T-helper 9 cell (primary cell): ENCODE measurements at places on chromosomes 12 and 14.

GRCh38 chr12:51018956-51019355 is 7.2 kb downstream of the SLC11A2 start:
- no peak for DNase-seq

DNA sequence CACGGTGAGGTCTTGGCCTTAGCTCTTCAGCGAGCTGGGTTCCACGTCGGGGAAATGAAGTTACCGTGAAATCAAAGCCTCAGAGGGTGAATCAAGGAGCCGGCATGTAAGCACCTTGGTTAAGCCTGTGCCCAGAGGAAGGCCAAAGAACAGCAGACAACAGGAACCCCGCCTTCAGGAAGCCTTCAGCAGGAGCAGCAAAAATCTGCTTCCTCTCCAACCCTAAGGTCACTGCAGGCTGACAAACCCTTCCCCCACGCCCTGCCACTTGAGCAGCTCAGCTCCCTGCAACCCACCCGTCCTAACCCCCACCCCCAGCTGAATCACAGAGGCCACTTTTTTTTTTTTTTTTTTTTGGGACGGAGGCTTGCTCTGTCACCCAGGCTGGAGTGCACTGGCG is 72.9 kb upstream of the LTA4H start:
- DNase-seq, result no peak

DNA sequence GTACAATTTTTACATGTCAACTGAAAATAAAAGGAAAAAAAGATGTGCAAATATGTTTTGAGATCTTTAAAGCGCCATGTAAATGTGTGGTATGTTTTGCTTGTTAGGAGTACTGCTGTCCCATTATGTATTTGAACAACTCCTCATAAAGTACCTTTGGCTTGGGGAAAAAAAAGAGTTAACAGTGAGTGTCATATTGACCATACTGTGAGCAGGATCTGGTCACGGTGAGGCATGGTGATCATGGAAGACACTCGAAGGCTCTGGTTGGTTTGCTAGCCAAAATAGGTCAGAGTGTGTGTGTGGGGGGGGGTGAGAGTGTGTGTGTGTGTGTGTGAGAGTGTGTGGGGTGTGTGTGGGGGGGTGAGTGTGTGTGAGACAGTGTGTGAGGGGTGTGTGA is 10.1 kb upstream of the FBXL14 start:
- no peak for DNase-seq

DNA sequence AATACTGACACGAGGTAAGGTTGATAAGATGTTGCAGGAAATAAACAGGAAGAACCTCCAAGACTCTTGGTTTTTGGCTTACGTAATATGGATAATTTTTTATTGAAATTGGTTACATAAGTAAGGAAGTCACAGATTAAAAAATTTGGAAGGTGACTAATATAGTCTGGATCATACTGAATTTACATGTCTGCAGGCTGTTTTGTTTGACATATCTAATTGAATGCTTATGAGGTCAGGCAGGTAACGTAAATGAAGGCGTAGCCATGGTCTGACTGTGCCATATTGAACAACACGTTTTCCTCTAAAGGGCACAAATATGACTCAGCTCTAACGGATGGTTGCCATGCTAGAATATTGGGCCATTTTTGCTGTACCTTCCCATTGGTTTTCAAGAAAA is 648.1 kb upstream of the NOVA1 start:
- DNase-seq, result no peak

DNA sequence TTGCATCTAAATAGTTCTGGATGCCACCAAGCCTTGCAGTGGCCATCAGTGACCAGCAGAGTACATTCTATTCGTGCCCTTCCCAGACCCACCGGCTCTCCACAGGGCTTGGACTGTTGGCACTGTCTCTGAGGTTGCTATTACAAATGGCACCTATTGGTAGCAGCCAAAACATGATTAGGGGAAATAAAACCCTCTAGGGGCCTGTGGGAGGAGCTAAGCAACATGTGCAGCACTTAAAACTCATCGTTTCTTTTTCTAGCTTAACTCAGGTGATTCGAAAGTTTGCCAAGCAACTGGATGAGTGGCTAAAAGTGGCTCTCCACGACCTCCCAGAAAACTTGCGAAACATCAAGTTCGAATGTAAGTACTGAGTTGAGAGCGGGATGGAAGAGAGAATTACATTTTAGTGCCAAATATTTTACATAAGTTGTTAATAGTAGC is 65.4 kb upstream of the RIC8B start:
- no peak for DNase-seq

DNA sequence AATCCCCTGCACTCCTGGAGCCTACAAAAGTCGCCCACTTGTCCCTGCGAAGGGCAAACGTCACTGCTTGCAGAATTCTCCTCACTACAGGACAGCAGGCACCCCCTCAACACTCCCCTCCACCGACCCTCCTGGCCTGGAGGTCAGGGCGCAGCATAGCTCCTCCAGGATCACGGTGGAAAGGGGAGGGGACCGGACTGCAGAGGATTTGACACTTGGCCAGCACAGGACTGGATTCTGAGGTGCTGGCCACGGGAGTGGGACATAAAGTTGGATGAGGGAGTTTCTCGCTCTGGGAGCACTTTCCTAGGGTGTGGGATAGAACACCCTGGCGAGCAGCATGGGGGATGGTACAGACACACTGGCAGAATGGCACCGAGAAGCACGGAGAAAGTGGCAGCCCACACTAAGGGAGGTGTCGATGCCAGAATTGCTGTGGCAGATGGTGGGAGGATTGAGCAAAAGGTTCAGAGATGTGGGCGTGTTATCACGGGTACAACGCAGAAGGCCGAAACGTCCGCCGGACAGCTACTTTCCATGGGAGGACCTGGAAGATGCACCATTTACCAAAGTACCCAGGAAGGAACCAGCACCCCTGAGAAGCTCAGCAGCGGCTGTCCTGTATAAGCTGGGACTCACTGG is 51.4 kb upstream of the DIO3 start:
- DNase-seq, result no peak

GRCh38 chr14:74495356-74495755 is 1.8 kb downstream of the ISCA2 start:
- no peak for DNase-seq

DNA sequence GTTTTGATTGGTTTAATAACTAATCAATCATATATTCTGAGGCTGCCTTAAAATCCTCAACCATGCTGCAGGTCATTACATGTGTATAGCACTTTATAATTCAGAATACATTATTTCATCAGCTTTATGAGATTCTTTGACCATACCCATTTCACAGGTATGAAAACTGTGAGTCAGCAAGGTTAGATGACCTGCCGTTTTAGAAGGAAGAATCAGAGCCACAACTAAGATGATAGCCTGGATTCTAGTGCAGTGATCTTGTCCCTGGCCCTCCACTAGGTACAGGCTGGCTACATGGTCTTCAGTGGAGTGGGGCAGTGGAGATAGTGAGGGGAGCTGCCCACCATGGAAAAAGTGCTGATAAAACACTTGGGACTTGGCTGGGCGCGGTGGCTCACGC is 154.4 kb upstream of the MAX start:
- DNase-seq, result no peak

DNA sequence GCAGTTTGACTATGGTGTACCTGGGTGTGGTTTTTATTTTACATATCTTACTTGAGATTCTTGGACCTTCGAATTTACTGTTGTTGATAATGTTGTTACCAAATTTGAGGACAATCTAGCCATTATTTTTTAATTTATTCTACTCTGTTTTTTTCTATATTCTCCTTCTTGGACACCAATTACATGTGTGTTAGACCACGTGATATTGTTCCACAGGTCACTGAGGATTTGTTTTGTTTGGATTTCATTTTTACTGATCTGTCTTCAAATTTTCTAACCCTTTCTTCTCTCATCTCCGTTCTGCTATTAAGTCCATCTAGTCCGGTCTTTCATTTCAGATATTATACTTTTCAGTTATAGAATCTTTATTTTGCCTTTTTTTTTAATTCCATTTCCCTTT is 204.9 kb upstream of the BCL2L14 start:
- no peak for DNase-seq

DNA sequence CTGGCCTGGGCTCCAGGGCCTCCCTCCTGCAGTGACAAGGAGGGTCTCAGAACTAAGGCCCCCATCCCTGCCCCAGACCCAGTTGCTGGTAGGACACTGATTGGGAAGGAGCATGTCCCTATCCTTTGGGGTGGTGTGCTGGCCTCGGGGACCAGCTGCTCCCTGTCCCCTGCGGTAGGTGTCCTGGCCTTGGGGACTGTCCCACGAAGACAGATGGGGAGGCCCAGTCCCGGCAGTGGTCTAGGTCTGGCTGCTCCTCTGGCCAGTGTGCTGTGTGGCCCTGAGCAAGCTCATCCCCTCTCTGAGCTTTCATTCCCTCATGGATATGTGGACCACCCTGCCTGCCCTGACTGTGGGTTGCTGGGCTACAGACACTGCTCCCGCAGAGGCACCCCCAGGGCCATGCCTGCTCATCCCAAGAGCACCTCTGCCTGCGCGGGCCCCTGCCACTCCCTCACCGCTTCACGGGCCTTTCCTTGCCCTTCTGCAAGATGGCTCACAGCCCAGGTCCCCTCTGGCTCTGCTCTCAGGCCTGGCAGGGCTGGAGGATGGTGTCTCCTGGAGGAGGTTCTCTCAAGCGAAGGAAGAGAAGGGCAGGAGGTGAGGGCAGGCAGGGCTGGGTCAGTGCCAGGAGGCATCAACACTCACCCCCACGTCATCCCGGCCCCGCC is 12.5 kb downstream of the AHNAK2 start:
- DNase-seq, result no peak

DNA sequence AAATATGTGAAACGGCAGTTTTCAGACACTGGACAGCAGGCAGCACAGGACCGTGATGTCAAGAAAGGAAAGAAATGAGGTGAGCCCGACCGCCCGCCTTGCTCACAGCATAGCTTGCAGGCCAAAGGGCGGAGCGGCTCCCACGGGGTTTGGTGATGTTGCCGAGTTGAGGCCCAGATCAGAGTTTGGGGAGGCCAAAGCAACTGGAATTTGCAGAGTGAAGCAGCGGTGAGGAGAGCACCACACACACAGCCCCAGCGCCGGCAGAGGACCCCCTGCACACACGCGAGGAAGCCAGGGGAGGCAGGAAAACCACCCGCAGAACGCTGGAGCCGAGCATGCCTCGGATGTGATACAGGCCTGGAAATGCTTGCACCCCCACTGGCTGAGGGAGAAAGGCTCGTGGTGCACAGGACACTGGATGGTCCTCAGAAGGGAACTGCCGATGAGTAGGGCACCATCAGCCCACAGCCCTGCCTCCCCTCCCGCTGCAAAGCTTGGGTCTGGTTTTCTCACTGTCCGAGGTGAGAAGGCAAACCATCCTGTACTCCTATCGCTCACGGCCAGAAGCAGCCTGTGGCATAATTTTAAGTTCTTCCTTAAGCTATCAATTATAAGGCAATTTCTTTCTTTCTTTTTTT is 25.7 kb upstream of the PLD4 start:
- DNase-seq, result no peak
